ENCODE measurements at places on chromosomes 6 and 20.

GRCh38 chr20:55239269-55239668 lies 763.9 kb downstream of the DOK5 start:
- no peak for DNase-seq

- no peak for DNase-seq
Observed at GRCh38 chr6:122753688-122754056, 25.8 kb upstream of the FABP7 start.

DNA sequence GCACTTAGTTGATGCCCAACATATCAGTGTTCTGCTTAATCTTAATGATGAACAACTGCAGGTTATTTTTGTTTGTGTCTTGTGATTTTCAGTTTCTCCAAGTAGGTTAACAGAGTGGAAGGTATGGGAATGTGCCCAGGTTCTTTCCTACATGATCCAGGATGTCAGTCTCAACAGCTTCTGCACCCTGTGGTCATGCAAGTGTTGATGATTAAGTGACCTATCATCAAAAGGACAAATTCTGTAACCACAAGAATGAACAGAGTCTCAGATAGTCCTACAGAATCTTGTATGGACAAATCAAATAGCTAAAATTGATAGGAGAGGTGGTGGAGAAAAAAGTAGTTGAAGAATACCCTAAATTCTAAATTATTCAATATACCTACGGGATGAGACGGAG lies 26.1 kb downstream of the MAN1A1 start:
- DNase-seq = no peak

GRCh38 chr6:158835616-158836221 lies 16.6 kb upstream of the EZR start:
- DNase-seq = no peak

DNA sequence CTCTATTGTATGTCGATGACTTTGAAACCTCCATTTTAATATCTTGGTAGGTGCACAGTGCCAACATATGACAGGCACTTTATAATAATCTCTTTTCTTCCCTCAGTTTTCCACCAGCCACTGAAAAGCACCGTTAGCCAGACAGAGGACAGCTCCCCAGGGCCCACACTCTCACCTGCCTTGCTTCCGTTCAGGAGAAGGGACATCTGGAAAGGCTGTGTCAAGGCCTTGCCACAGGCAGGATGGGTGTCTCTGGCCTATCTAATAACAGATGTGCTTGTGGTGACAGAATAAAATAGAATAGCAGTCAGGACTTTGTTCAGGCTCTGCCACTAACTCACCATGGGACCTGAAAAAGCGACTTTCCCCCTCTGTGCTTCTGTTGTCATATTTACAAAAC lies 75.5 kb upstream of the CCDC167 start:
- DNase-seq = no peak

GRCh38 chr6:54431466-54431865 lies 123.2 kb downstream of the TINAG start:
- DNase-seq = no peak

DNA sequence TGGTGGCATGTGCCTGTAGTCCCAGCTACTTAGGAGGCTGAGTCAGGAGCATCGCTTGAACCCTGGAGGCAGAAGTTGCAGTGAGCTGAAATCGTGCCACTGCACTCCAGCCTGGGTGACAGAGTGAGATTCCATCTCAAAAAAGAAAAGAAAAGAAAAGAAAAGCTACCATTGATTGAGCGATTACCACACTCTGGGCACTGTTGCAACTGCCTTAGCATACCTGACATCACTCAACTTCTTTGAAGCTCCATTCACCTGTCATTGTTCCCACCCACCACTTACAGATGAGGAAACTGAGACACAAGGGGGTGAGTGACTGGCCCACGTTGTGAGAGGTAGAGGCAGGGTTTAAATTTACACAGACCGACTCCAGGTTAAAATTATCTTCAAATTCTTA lies 442.1 kb upstream of the SULF2 start:
- DNase-seq = no peak

DNA sequence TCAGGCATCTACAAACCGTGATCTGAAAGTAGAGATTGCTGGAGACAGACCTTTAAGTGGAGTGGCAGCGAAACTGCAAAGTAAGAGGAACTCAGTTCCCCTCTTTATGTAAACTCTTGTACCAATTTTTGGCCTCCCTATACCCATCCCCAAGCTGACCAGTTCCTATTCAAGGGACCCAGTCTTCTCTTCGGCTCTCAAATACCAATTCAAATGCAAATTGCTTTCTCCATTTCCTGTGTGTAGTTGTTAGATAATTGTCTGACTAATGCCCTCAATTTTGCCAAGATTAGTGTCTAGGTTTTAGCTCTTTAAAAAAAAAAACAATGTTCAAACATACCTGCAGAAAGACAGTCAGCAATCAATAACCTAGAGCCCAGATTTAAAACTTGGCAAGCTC lies 150.9 kb downstream of the EYA4 start:
- no peak for DNase-seq

DNA sequence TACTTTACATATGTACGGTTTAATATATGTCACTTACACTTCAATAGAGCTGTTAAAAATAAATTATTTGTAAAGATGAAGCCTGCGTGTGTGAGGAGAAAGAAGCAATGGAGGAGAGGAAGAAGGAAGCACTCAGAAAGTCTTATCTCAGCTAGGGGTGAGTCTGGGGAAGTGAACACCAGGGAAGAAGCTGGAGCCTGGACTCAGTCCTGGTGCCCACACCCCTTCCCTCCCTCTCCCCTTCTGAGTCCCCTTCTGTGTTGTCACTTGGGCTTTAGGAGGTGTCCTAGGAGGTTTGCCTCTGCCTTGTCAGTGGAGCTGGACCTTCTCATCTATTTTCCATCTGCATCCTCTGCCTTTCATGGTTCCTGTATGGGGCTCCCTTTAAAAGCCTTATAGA lies 1.9 kb downstream of the SIRPB2 start:
- no peak for DNase-seq

DNA sequence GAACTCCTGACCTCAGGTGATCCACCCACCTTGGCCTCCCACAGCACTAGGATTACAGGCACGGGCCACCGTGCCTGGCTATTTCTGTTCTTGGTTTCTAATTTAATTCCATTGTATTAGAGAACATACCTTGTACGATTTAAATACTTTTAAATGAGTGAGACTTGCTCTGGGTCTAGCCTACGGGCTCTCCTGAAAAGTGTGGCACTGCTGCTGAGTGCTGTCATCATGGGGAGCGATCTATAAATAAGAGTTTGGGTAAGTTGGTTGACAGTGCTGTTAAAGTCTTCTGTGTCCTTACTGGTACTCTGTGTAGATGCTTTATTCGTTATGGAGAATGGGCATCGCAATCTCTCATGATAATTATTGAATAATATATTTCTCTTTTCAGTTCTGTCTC lies 35.0 kb upstream of the BHLHE23 start:
- DNase-seq = no peak

DNA sequence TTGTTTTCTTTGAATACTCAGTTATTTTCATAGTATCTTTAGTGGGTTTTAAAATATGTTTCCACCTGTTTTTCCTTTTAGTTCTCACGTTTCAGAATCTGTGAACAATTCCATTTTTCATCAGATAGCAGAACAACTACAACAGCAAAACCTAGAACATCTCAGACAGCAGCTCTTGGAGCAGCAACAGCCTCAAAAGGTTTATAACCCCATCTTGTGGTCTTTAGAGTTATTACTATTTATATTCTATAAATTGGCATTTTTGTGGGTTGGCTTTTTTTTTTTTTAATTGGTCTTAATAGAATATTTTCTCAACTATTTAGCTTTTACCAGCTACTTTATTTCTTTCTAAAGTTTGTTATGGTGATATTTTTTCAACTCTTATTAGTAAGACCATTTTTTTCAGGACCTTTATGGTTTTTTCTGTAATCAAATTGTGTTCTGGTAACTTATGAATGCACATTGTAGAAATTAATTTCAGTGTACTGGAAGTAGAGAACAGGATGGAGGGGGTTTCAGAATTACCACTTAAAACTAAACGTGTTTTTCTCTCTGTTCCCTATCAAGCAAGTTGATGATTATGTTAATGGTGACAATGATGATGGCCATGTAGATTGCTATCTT lies 72.2 kb downstream of the SCAF8 start:
- DNase-seq = no peak

GRCh38 chr6:2971420-2972218 lies at the start of gene SERPINB6:
Gene SERPINB6 (minus strand): TSS chr6:2971567. CDS start chr6:2959332, 12,235 bp downstream.
- peak; percentile 91 for DNase-seq

GRCh38 chr6:44926556-44926955 lies 401.6 kb upstream of the RUNX2 start:
- no peak for DNase-seq

DNA sequence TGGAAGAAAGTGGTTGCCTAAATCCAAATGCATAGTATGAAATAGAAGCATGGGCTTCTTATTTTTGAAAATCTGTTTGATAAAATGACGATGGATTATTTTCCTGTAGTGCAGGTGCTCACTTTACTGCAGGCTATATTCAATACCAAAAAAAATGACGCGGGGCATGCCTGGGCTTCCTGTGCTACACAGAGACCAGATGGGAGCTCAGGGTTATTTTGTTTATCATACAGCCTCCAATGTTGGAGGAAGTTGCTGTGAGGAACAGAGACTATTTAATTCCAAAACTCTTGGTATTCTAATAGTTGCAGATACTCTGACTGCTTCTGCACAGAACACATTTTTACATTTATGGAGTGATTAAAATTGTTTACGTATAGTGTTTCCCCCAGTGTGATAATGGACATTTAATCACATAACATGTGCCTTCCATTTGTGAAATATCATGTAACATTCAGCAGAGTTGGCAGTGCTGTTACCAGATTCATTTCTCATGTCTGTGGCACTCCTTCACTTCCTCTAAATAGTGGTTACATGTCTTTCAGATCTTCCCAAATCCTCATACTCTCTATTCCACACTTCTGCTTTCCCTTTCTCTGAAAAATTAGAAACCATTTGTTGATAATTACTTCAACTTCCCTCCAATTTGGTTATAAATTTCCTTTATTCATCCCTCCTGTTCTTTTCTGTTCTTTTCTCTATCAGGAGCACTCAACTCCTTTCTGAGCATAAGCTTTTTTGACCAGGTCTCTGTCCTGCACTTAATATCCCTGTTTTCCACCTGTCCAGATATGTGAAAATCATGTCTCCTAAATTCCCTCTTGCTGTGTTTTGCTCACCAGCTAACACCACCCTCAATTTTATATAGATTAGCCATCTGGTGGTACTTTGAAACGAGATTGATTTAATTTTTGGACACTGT lies 121.6 kb downstream of the ADGRB3 start:
- no peak for DNase-seq

All from right kidney (tissue), 9 donors.